Activated CD4-positive, alpha-beta T cell treated with anti-CD3 and anti-CD28 coated beads, Interleukin-2, amount 50 U/mL, for 24 hours (primary cell): ENCODE measurements at places on chromosomes 7 and 10.

GRCh38 chr10:69649786-69650550 is 19.9 kb downstream of the FAM241B start:
- no peak for DNase-seq

DNA sequence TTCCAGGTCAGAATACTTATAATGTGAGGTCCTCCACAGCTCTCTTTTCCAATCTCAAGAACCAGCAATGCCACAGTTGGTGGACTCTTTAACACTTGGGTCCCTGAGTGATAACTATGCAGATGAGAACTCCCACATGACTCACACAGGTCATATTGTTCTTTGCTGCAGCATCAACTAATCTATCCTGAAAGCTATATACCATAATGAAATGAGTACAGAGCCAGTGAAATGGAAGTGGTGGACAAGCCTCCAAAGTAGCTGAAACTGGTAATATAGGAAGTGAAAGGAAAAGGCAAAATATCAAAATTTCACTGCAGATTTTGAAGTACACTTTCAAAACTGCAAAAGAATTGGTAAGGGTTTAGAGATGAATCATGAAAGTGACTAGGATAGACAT is 45.6 kb downstream of the SORCS1 start:
- no peak for DNase-seq

DNA sequence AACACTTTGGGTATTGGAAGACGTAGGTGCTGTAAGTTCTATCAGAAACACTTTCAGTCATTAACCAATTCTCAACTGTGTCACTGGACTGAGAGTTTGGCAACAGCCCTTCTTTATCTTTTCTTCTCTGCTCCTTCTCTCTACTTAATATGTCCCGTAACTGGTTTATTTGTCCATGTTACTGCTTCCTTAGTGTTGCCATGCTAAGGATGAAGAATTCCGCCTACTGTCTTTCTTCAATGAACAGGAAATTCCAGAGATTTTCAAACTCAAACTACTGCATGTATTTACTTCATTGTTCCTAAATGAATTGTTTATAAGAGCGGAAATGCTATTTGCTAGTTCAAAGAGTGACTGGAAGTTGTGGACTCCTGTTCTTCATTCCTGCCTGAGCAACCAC is 143.7 kb downstream of the TAX1BP1 start:
- DNase-seq: no peak

GRCh38 chr7:129093867-129094456 is 39.1 kb upstream of the TNPO3 start:
- no peak for DNase-seq

- DNase-seq: no peak
These were observed at the start of gene FOXI2 for GRCh38 chr10:127736915-127737562. Gene FOXI2 (plus strand): TSS chr10:127737185. CDS start chr10:127737274, 89 bp downstream.

- DNase-seq: no peak
These were observed 5.8 kb downstream of the ZNF365 start for GRCh38 chr10:62380016-62380415.

DNA sequence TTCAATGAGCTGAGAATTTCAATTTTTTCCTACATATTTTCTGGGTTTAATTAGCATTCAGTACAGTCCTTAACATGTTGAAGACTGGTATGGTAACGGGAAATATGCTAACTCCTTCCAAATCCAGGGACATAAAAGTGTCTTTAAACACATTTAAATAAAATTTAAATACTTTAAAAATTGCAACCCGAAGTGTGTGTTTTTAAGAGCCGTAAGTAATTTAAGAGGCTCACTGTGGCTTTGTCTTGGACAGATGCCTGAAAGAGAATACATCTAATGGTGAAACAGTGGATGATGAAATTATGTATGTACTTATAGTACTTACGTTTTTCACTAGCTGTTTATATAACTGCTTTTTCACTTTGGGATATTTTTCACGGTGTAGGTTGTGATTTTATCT is 687.3 kb upstream of the CELF2 start:
- DNase-seq: no peak

GRCh38 chr10:46548498-46549090 is 7.9 kb downstream of the GPRIN2 start:
- no peak for DNase-seq

GRCh38 chr7:102190776-102191350 is 95.8 kb upstream of the SH2B2 start:
- no peak for DNase-seq

- DNase-seq: no peak
These were observed 22.0 kb downstream of the CYTH3 start for GRCh38 chr7:6250364-6250833.

GRCh38 chr10:98351831-98352402 is 63.1 kb downstream of the PYROXD2 start:
- DNase-seq: no peak

DNA sequence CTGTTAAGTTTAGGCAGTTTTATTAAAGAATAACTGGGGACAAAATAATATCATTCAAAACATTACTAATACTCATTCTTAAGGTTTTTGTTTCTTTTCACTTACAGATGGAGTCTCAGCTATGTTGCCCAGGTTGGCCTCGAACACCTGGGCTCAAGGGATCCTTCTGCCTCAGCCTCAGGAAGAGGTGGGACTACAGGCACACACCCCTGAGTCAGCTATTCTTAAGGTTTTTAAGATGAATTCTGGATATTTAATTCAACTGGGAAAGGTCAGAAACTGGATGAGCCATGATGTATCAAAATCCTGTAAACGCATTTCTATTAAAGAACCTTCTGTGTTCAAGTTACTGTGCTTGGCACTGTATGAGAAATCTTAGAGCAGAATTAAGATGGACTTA is 3.5 kb downstream of the OAT start:
- no peak for DNase-seq

DNA sequence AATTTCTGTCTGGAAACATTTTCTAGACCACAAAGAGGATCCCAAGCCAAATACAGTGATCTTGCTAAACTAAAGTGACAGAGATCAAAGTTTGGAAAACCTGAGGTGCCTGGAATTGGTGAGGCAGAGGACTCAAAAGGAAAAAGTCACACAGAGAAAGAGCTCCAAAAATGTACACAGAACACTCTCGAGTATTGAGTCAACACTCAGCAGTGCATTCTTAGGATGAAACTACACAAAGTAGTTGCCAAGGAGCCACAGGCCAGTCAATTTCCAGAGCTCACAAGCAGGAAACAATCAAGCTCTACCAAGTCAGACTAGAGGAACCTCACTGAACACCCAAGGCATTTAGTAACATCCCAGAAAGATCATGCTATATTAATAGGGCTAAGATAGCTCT is 61.3 kb downstream of the MICU1 start:
- peak; percentile 12 for DNase-seq

GRCh38 chr7:134991469-134992339 is 5.4 kb downstream of the AGBL3 start:
- DNase-seq: no peak

DNA sequence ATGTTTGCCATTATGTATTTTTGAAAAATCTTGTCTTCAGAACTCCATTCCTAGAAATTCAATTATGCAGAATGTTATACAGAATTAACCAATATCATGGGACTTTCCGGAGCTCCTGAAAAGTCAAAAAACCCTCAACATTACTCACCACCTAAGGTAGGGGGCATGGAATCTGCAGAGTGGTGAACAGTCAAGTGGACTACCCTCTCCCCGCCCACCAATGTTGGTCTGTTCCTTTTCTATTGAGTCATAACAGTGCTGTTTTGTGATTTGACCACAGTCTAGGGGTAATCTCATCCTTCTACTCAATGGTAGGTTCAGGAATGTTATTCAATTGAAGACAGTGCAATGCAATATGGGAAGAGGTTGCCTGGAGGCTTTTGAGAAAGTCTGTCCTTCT is 130.5 kb upstream of the HABP2 start:
- no peak for DNase-seq
